Neural crest cell (in vitro differentiated cells): ENCODE measurements at places on chromosomes 16 and 17. TPM values are rescaled to one million over a fixed set of nuclear protein-coding genes. Genes with fewer than 3 reads are reported as not detected.

Gene DNAH2
- total RNA-seq, result 0.16 and 0.27 TPM in 2 replicates

Gene PLA2G10
- not detected in 2 replicates for total RNA-seq

Gene SPEM1
- 0.26 and 0.93 TPM in 2 replicates for total RNA-seq

Gene CAPNS2
- total RNA-seq, result 0.23 TPM in 1 of 2 replicates, not detected in the other

Gene ADCY7
- 6.9 and 8.8 TPM in 2 replicates for total RNA-seq

Gene PRDM7
- not detected in 2 replicates for total RNA-seq

Gene ELMO3
- 3.9 and 4.5 TPM in 2 replicates for total RNA-seq

Gene NUP85
- 122 and 126 TPM in 2 replicates for total RNA-seq

Gene TEKT1
- total RNA-seq, result not detected in 2 replicates

Gene TSR1
- 50.2 and 50.5 TPM in 2 replicates for total RNA-seq

Gene PVALEF
- not detected in 2 replicates for total RNA-seq

Gene NPIPA2
- total RNA-seq, result 10.1 and 12.9 TPM in 2 replicates

Gene OR1E1
- not detected in 2 replicates for total RNA-seq

Gene TP53TG3
- total RNA-seq, result not detected in 2 replicates

Gene DPEP3
- total RNA-seq, result not detected in 2 replicates

Gene ABCC11
- 0.09 and 0.20 TPM in 2 replicates for total RNA-seq

Gene DRC3
- 0.61 and 1.6 TPM in 2 replicates for total RNA-seq

Gene CNGB1
- 0.21 and 0.57 TPM in 2 replicates for total RNA-seq

Gene AMFR
- 64.7 and 66.4 TPM in 2 replicates for total RNA-seq

Gene VWA3A
- total RNA-seq, result 0.30 TPM in 1 of 2 replicates, not detected in the other

Gene DHX58
- total RNA-seq, result 0.50 TPM in 1 of 2 replicates, not detected in the other

Gene CDH11
- 28.5 and 31.7 TPM in 2 replicates for total RNA-seq

Gene ALOX15
- 0.33 and 0.41 TPM in 2 replicates for total RNA-seq

Gene NPW
- total RNA-seq, result 0.82 and 1.3 TPM in 2 replicates

Gene MYOCD
- total RNA-seq, result 0.09 and 0.23 TPM in 2 replicates

Gene TRAF4
- total RNA-seq, result 163 and 172 TPM in 2 replicates

Gene EPX
- not detected in 2 replicates for total RNA-seq

Gene PKD1
- 108 and 115 TPM in 2 replicates for total RNA-seq

Gene MLX
- 38.6 and 41.1 TPM in 2 replicates for total RNA-seq

Gene CACNG1
- 0.32 and 0.44 TPM in 2 replicates for total RNA-seq

Gene KRTAP3-2
- not detected in 2 replicates for total RNA-seq

Gene GSG1L
- total RNA-seq, result not detected in 2 replicates

Gene CMTM4
- 31.7 and 32.5 TPM in 2 replicates for total RNA-seq

Gene GAST
- total RNA-seq, result not detected in 2 replicates

Gene CUEDC1
- total RNA-seq, result 73.7 and 86.9 TPM in 2 replicates

Gene SLC5A11
- not detected in 2 replicates for total RNA-seq
